ENCODE measurements at places on chromosomes 11 and 22. TPM values are rescaled to one million over a fixed set of nuclear protein-coding genes. Genes with fewer than 3 reads are reported as not detected.
A peak's percentile ranks its signal among the peaks of the same experiment; 100 is the strongest.

DNA sequence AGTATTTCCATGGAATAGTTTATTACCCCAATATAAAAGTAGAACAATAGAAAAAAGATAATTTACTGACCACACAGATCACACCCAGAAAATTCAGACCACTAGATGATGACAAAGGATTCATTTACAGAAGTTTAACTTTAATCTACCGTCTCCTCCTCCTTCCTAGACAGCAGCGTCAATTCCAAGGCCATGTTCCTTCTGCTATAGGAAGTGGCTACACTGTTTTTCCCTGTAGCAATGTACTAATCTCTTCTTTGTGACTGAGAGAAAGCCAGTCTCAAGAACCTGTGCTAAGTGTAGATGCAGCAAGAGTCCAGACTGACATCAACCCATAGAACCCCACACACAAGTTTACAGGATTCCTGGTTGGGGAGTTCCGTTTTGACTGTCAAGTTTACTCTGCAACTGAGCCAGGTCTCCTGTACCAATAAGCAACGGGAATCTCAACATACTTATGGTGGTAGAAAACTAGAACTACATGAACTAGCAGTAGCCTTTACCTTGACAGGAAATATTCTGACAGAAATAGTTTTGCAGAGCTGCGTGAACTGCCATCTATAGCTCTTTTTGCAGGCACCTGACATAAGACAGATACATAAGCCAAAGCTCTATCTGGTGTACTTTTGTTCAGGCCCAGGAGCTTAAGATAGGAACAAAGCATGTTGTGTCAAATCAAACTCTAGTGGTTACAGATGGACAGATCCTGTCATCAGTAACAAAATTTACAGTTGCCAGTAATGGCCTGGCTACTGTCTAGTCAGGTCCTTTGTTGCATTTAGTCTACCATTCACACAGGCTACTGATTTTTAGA is 42.9 kb downstream of the MRTFA start:
- DNase-seq, result no peak

- DNase-seq, result no peak
Measured at GRCh38 chr11:116211147-116211546, 561.6 kb downstream of the BUD13 start.

DNA sequence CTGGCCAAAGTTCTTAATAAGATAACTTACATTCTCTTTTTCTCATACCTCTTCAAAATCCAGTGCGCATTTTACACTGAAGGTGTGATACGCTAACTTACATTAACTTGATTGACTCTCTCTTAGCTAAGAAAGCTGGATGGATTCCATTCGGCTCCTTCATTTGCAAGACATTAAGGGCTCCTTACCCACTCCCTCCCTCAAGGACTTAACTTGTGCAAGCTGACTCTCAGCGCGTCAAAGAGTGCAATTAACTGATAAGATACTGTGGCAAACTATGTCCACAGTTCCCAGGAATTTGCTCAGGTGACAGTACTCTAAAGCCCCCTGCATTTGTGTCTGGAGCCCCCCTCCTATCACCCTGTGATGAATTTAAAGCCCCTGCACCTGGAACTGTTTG is 6.4 kb upstream of the RFPL1 start:
- DNase-seq, result peak; percentile 37

- no peak for DNase-seq
Measured at GRCh38 chr22:33697640-33698039, 222.6 kb downstream of the LARGE1 start.

DNA sequence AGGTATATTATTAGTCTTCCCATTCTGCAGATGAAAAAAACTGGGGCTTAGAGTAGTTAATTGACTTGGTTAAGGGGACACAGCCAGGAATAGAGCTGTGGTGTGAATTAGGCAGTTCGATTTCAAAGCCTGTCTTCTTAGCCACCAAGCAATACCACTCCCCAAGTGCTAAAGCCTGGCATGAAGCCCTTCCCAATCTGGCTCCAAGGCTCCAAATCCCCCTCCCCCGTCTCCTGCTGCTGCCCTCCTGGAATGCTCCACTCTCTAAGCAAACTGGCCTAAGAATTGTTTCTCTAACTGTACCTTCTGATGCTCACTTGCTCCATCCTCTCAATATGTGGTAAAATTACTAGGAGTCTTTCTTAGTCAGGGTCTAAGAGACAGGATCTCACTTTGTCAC is 18.6 kb downstream of the ASCC2 start:
- no peak for DNase-seq

DNA sequence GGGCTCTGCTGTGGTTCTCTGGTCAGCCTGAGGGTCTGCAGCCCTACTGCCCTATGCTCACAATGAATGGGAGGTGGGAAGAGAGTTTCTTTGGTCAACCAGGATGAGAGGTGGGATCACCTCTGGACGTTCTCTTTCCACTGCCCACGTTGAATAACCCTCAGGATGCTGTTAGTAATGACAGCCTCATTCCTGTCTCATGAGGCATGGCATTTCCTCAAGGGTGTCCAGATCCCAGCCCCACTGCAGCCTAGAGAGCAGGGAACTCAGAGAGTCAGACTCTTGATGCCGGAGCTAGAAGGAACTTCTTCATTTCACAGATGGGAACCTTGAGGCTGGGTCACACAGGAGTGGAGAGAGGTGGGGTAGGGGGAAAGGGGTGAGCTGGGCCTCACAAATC is 196.0 kb downstream of the CEP164 start:
- no peak for DNase-seq

- peak; percentile 61 for DNase-seq
Measured at GRCh38 chr22:31223786-31224191, 11.7 kb downstream of the LIMK2 start.

GRCh38 chr22:21659864-21660525 is 5.8 kb upstream of the PPIL2 start:
- DNase-seq, result no peak

- DNase-seq, result no peak
Measured at GRCh38 chr11:88151709-88152265, 23.5 kb downstream of the RAB38 start.

GRCh38 chr11:78860720-78861422 is 286.2 kb upstream of the NARS2 start:
- peak; percentile 81 for DNase-seq

GRCh38 chr11:97607291-97608000 is 1217.6 kb downstream of the JRKL start:
- DNase-seq, result peak; percentile 18

DNA sequence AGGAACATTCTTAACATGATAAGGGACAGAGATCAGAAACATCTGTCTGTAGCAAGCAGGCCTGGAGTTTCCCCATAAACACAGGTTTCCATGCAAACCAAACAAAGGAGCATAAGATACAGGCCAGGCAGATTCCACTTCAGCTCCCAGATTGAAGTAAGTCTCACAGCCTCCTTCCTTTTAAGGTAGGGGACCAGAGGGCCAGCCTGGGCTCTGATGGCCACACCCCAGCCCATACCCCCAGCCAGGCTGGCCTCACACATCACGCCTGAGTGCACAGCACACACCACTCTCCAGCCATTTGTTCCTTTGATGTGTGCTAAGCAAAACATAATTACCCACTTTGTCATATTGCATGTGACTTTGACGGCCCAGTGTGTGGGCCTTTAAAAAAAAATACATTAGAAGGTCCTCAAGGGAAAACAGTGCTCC is 518.7 kb downstream of the NTM start:
- peak; percentile 71 for DNase-seq

GRCh38 chr11:103825469-103825868 is 211.0 kb upstream of the DDI1 start:
- DNase-seq, result no peak

- no peak for DNase-seq
Measured at GRCh38 chr11:93718057-93718563, 23.2 kb downstream of the TAF1D start.

GRCh38 chr11:40045312-40045711 is 1414.1 kb downstream of the LRRC4C start:
- no peak for DNase-seq

DNA sequence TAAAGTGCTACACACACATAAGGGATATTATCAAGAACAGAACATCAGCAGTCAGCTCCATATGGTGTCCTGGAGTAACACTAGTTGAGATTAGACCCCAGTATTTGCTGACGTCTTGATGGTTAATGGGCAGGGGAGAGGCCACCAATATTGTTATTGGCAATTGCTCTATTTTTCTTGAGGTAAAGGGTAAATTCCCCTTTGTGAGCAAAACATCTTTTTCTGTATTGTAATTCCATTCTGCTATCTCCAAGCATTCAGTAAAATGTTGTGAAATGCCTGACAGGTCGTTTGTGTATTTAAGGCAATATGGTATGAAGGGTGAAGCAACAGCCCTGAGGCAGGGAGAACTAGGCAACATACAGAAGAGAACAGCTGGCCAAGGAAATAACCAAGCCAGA is 21.9 kb downstream of the PC start:
- no peak for DNase-seq

GRCh38 chr22:49724030-49724892 is 103.4 kb downstream of the BRD1 start:
- DNase-seq, result peak; percentile 32

Gene ST14
- 24.3 TPM for total RNA-seq

Gene KCNK4
- not detected for total RNA-seq

Gene FGF3
- not detected for total RNA-seq

Gene OR2AT4
- not detected for total RNA-seq

Gene CAT
- total RNA-seq, result 119 TPM

Gene ART1
- total RNA-seq, result 0.80 TPM

Gene PPP6R2
- 48.1 TPM for total RNA-seq

Gene KRTAP5-2
- not detected for total RNA-seq

Gene SERHL2
- total RNA-seq, result 2.7 TPM

Data from lung (tissue), 17 donors.